Esophagus mucosa (tissue), 1 donor: ENCODE measurements at places on chromosomes 12 and 14.

GRCh38 chr14:58151133-58152013 is 640 bp downstream of the ARMH4 start:
- peak; percentile 67 for ATAC-seq

- ATAC-seq: no peak
These were observed 77.0 kb downstream of the BICD1 start for GRCh38 chr12:32183650-32184049.

DNA sequence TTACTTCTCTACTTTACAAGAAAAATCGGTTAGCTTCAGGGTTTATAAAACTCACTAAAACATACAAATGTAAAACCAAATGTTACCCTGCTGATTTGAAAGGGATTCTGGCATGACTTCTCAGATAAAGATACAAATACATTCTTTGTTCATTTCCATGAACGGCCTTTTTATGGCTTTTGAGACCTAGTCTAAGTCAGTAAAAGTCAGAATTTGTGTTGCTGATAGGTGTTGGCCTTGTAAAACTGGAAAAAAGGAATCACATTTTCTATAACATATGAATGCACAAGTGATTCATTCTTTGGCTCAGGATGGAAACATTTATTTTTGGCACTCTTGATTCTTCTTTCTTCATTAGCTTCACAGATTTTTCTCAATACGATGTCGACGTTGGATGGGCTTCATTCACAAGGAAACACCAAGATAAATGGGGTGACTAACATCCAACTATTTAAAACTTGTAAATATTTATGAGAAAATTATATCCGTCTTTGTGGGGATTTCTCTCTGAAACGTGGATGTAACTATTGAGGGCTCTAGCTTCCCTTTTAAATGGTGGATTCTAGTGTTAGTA is 27.0 kb upstream of the CPM start:
- ATAC-seq: no peak

GRCh38 chr14:75402867-75403413 is 24.9 kb upstream of the JDP2 start:
- no peak for ATAC-seq

- ATAC-seq: no peak
These were observed 17.6 kb upstream of the AMIGO2 start for GRCh38 chr12:47097276-47097896.

GRCh38 chr12:111248236-111249017 is 120.5 kb downstream of the PHETA1 start:
- ATAC-seq: peak; percentile 13

DNA sequence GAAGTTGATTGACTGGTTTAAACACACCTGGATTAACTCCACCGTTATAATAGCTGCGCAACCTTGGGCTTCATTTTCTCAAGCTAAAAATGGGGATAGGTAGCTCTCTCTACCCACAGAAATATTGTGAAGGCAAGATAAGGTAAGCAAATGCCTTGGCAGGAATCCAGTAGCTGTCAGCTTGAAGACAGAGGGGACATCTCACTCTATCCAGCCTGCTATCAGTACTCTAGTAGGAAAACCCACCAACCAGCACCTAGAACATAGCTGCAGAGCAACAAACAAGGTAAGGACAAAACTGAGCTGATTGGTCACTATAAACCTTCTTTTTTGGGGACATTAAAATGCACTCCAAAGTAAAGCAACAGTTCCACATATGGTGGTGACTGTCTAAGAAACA is 7.7 kb downstream of the CSRP2 start:
- peak; percentile 41 for ATAC-seq

DNA sequence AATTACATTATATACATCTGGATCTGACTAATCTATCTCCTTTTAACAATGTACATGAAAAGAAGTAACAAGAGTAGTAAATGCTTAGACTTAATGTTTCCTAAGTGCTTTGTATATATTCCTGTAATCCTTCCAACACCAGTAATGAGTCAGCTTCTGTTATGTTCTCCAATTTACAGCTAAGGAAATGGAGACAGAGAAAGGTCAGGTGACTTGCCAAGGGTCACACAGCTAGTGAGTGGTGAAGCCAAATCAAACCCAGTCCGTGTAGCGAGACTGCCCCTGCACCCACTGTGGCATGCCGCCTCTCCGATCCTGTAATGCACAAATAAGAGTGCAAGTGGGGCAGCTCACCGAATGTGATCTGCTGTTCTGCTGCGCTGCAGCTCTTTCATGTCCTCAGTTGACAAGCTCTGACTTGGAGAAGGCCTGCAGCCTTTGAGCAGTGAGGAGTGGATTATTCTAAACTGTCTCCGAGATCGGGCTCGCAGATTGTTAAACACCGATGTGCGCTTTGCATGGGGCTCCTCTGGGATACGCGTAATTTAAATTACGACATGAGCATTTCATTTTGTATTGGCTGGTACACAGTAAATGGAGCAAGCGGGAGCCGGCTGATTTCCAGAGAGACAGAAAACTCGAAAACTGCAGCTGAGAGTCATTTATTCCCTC is 65.1 kb upstream of the KTN1 start:
- ATAC-seq: peak; percentile 72
